ENCODE measurements at places on chromosomes 1 and 21.

DNA sequence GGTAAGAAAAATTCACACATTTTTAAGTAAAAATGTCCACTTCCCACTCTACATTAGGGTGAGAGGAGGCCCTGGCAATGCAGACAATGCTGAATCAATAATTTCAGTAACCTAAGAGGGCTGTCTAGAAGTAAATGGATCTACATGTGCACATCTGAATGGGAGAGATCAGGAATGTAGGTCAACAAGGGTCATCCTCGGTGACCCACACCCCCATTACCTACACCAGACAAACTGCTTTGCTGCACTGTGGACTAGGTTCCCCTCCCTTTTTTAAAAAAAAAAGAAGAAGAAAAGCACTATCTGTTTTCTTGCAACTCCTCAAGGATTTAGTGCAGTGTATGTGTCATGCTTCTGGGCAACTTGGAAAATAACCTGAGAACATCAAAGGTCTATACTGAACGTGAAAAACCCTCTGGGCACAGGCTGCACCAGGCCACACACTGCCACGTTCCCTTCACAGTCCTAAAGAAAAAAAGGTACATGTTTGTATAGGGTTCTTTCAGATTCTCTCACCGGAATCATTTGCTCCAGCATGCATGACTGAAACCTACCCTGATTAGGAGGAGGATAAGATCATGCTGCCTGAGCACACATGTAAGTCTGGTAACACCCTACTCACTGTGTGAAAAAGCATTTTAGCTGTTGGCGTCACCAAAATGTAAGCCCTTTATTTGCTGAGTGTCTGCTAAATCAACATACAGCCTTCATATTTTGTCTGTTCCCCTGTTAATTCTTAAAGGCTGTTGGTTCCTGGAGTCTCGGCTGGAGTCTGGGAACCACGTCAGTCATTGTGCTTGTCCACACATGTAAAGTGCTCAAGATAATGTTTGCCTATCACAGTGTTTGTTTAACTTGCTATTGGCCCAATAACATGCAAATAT is 341.0 kb downstream of the SMYD3 start:
- DNase-seq = no peak

- DNase-seq = peak; percentile 89
Measured at GRCh38 chr1:23484253-23485001, 448 bp upstream of the ASAP3 start.

DNA sequence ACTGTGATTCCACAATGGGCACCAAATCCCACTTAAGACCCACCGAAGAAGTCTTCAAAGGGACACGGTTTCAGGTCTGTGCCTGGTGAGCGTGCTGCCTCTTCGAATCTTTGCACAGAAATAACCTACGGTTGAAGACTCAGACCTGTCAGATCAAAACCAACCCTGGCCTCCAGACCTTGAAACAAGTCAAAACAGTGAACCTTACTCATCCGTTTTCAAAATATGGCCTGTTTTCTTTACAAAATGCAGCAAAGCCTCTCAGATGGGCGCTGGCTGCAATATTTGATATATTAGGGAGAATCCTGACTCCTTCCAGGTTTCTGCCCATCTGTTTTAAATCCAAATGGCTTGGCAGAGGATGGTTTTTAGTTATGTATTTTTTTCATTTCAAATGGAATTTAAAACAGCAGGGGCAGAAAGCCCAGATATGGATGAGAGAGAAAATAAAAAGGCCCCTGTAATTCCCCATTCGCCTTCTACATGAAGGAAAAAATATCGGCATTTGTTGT is 14.0 kb downstream of the JUN start:
- DNase-seq = no peak

DNA sequence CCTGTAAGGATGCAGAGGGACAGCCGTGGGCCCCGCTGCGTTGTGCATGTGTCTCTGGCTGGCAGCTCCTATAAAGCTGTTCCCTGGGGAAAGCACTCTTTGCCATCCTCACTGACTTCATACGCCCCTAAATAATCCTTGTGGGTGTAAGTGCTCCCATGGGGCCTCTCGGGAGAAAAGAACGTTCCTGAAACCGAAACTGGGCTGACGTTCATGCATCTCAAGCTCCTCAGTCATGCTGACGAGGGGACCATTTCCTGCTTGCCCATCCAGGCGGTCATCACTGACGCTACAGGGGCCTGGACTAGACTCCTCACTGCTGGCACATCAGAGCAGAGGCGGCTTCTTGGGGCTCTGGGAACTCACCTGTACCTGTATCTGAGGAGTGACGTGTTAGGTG is 73.1 kb upstream of the USP24 start:
- DNase-seq = no peak

- no peak for DNase-seq
Measured at GRCh38 chr1:209444961-209445360, 138.6 kb upstream of the CAMK1G start.
